ENCODE measurements at places on chromosomes 5 and 9.

GRCh38 chr9:72134801-72135200 is 14.4 kb upstream of the GDA start:
- DNase-seq, result no peak

GRCh38 chr9:126838895-126839294 is 21.5 kb upstream of the ZBTB34 start:
- DNase-seq, result no peak

DNA sequence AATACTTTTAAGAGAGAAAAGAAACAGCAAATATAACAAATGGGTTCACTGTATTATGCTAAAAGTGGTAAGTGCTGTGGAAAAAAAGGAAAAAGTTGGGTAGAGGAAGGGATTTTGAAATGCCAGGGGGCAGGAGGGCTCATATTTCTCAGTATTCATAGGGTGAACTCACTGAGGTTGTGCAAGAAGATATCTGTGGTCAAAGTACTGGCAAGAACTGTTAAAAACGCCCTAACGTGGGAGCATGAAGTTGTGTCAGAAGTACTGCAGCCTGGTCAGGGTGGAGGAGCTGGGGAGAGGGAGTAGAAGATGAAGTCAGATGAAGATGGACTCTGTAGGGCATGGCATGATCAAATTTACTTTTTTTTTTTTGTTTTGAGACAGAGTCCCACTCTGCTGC is 31.2 kb upstream of the SLC28A3 start:
- DNase-seq, result peak; percentile 88

GRCh38 chr9:134179918-134180785 is 15.8 kb upstream of the RNU6ATAC start:
- no peak for DNase-seq

- DNase-seq, result no peak
These were observed 238.1 kb downstream of the GAS1 start for GRCh38 chr9:86708918-86709835.

GRCh38 chr5:122199146-122199545 is 69.8 kb downstream of the ZNF474 start:
- DNase-seq, result no peak

DNA sequence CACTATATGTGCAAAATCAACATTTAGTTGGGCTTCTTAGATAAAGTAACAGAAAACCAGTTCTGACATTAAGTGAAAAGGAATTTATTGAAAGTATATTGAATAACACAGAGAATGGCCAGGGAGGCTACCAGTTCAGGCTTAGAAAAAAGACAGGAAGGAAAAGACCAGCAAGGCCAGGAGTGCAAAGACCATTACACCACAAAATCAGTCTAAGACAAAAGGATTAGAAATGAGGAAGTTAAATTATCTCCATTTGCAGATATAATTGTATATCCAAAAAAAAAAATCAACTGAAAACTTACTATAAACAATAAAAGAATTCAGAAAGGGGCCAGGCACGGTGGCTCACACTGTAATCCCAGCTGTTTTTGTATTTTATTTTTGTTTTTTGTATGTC is 4.8 kb upstream of the TEX10 start:
- DNase-seq, result no peak

GRCh38 chr5:177605667-177606066 is 5.7 kb downstream of the B4GALT7 start:
- DNase-seq, result no peak

DNA sequence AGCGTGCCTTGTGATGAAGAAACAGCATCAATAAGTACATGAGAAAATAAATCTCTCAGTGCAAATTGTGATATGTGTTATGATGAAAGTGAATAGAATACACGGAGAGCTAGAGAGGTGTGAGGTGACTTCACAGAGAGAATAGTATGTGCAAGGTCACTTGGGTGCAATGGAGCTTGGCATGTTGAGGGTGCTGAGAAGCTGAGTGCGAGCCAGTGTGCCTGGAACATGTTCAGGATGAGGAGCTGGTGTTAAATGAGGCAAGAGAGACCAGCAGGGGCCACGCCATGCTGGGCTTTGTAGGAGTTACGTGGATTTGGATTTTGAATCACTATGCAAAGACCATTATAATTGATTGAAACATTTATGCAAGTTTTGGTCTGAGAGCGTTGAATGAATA is 12.8 kb upstream of the RPS23 start:
- no peak for DNase-seq

GRCh38 chr5:96463091-96463490 is 30.0 kb upstream of the PCSK1 start:
- DNase-seq, result no peak

GRCh38 chr5:142175039-142175438 is 66.5 kb downstream of the NDFIP1 start:
- no peak for DNase-seq

DNA sequence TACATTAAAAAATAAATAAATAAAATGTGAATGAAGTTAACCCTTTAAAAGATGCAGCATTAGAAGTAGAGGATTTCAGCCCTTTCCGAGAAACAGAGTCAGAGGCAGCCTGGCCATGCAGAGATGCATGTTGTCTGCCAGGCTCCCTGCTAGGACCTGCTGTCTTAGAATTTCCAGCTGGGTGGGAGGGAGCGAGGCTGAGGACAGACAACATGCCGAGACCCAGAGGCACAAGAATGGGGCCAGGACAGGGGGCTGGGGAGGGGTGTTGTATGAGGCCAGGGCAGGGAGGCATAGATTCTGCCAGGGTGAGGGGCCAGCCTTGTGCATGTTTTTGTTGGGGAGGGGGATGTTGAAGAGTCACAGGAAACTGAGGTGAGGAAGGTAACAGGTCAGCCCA is 68.6 kb upstream of the NEURL1B start:
- no peak for DNase-seq
